ENCODE measurements at places on chromosomes 13 and 19. TPM values are rescaled to one million over a fixed set of nuclear protein-coding genes. Genes with fewer than 3 reads are reported as not detected.

DNA sequence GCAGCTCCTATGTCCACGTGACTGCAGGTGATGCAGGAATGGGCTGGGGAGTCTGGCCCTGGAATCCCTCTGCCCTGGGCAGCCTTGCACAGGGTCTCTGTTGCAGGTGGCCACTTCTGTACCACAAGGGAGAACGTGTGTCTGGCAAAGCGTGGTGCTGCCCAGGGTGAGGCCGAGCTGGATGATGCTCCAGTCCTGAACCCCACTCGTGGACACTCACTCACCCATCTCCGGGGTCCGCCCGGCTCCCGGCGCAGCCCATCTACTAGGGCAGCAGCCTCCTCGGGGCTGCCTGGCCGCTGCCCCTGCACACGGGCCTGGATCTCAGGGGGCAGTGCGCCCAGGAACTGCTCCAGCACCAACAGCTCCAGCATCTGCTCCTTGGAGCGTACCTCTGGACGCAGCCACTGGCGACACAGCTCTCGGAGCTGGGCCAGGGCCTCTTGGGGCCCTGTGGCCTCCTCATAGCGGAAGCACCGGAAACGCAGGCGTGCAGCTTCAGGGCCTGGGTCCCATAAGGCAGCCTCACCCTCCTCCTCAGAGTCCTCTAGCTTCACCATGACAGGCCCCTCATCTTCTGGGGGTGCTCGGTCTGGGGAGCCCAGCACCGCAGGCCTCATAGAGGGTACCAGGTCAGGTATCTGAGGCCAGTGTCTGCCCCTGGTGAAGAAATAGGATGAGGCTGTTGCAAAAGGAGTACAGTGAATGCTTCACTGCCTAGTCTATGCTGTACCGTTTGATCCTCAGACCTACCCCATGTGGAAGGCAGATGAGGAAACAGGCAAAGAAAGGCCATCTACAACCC is 2.2 kb downstream of the MZF1 start:
- DNase-seq: no peak
- H3K4me1 ChIP-seq: peaks cover 2% of the 10 kb centered on the region
- H3K4me3 ChIP-seq: no peak overlapping the region
- no peaks in the 10 kb centered on the region for H3K27me3 ChIP-seq
- peaks cover 13% of the 10 kb centered on the region for H3K36me3 ChIP-seq

DNA sequence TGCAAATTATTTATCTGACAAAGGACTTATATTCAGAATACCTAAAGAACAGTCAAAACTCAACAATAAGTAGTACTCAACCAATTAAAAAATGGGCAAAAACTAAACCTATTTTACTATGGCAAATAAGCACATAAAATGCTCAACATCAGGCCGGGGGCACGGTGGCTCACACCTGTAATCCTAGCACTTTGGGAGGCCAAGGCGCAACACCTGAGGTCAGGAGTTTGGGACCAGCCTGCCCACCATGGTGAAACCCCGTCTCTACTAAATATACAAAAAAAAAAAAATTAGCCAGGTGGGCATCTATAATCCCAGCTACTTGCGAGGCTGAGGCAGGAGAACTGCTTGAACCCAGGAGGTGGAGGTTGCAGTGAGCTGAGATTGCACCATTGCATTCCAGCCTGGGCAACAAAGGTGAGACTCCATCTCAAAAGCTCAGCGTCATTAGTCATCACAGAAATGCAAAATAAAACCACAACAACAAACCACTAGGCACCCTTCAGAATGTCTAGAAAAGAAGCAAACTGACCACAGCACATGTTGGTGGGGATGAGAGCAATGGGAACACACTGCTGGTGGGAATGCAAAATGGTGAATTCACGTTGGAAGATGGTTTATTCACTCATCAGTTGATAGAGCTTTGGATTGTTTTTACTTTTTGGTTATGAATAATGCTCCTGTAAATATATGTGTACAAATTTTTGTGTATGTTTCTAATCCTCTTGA is 180.6 kb upstream of the SOX1 start:
- no peak for DNase-seq
- no peaks in the 10 kb centered on the region for H3K27me3 ChIP-seq

ERICH6B gene
- total RNA-seq: not detected

ODAD3 gene
- total RNA-seq: under 0.01 TPM

KL gene
- total RNA-seq: not detected

ZSCAN5B gene
- total RNA-seq: not detected
